CD4-positive, alpha-beta T cell treated with Interleukin-15 for 4 hours (primary cell): ENCODE measurements at places on chromosomes 3 and 15.
A peak's percentile ranks its signal among the peaks of the same experiment; 100 is the strongest.

DNA sequence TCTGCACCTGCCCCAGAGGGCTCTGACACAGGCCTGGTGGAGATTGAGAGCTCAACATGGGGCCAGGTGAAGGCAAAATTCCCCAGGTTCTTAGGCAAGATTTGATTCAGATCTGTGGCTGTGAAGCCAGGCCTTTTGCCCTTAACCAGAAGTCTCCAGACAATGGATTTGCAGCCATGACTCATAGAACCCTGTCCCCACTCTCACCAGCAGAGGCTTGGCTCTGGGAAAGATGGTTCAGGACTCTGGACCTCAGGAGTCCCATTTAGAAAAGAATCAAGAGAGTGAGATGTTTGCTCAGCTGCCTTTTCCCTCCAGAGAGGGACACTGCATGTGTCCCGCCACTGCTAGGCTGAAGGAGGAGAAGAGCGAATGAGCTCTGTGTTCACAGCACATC, 361.4 kb upstream of the ICE2 start:
- peak; percentile 19 for DNase-seq

GRCh38 chr3:49134471-49135265, 1.8 kb upstream of the LAMB2 start:
- DNase-seq: no peak

DNA sequence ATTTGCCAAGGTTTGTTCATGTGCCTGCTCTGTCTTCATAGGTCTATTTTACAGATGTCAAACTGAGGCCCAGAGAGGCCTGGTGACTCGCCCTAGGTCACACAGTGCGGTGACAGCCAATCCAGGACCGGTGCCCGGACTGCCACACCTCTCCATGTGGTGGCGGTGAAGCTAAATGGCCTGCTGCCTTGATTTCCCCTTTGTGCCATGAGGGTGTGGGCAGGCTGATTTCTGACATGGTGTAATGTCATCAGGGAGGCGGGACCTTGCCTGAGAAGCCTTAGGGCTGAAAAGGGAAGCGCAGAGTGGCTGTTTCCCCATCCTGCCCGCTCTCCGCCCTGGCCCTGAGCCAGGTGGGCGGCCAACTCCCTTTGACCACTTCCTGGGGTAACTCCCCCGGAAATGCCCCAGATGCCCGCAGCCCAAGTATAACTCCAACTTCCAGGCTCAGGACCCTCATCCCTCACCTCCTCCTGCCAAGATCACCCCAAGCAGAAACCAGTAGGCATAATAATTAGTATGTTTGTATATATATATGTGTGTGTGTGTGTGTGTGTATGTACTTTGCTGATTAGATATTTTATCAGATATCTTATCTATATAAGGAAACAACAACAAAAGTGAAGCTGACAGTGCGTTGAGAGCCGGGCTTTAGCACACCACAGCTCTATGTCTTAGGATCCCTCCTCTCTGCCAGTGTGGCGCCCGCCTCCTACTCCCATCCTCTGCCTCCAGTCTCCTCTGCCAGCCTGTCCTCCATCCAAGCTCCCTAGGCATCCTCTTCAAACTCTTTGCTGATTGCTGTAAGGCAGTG, 63.9 kb downstream of the IQSEC1 start:
- DNase-seq: peak; percentile 60

GRCh38 chr3:15332405-15333098, at the start of gene SH3BP5:
Gene SH3BP5, minus strand, starts transcription at chr3:15332586. Its CDS starts 178 bp downstream, at chr3:15332408.
- DNase-seq: peak; percentile 67

GRCh38 chr3:24505691-24506550, 11.3 kb upstream of the THRB start:
- no peak for DNase-seq

DNA sequence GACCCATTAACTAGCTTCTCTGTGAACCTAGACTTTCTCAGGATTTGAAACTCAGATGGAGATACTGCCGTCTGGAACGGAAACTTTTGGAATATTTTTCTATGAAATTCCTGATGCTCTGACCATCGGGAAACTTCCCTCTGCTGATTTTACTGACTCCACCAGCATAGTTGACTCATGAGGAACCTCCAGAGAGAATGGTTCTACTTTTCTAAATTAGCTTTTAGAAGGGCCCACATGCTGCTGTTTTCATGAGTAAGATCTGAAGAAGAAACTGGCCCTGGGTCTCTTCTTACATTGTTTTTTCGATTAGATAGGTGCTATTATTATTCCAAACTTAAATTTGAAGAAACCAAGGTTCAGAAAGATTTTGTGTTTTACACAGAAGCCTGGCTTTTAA, 326.3 kb upstream of the NR2E3 start:
- DNase-seq: no peak
